ENCODE measurements at places on chromosomes 1 and 21. TPM values are rescaled to one million over a fixed set of nuclear protein-coding genes. Genes with fewer than 3 reads are reported as not detected.
A peak's percentile ranks its signal among the peaks of the same experiment; 100 is the strongest.

DNA sequence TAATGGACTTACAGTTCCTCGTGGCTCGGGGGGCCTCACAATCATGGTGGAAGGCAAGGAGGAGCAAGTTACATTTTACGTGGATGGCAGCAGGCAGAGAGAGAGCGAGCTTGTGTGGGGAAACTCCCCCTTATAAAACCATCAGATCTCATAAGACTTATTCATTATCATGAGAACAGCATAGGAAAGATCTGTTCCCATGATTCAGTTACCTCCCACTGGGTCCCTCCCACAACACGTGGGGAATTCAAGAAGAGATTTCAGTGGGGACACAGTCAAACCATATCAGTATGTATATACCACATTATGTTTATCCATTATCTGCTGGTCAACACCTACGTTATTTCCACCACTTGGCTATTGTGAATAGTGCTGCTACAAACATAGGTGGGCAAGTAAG, 352.3 kb upstream of the B3GALT2 start:
- no peak for DNase-seq

HPCA gene
- 0.21 TPM for total RNA-seq

RGSL1 gene
- total RNA-seq, result not detected

CACNA1S gene
- total RNA-seq, result 74.9 TPM

GRCh38 chr1:40948741-40949443, 30.6 kb upstream of the CTPS1 start:
- DNase-seq, result peak; percentile 90

CELF3 gene
- total RNA-seq, result not detected

DNA sequence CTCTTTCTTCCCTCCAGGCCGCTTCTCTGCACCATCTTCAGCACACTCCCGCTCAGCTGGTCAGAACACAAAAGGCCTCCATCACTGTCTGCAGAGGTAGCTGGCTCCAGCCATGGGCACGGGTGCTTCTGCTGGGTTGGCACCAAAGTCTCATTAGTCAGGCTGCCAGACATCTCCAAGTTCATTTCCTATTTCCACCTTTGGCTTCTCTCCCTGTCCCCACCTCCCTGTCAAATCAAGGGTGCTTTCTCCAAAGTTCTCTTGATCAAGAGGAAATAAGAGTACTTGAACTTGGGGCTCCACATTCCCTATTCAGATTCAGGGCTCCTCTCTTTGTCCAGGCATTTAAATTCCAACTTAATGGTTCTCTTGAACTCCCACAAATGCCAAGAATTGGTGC, 33.9 kb upstream of the GRIK3 start:
- no peak for DNase-seq
